Left lung (tissue), 14 donors: ENCODE measurements at places on chromosomes 11 and 22. TPM values are rescaled to one million over a fixed set of nuclear protein-coding genes. Genes with fewer than 3 reads are reported as not detected.

MMP12 gene
- not detected for polyA plus RNA-seq

FOLH1 gene
- 20.2 TPM for polyA plus RNA-seq

OR56A5 gene
- not detected for polyA plus RNA-seq

BRSK2 gene
- polyA plus RNA-seq = 0.93 TPM

PHOX2A gene
- not detected for polyA plus RNA-seq

ACCS gene
- 50.0 TPM for polyA plus RNA-seq

TEX54 gene
- not detected for polyA plus RNA-seq
